ENCODE measurements at places on chromosomes 5 and 9.

DNA sequence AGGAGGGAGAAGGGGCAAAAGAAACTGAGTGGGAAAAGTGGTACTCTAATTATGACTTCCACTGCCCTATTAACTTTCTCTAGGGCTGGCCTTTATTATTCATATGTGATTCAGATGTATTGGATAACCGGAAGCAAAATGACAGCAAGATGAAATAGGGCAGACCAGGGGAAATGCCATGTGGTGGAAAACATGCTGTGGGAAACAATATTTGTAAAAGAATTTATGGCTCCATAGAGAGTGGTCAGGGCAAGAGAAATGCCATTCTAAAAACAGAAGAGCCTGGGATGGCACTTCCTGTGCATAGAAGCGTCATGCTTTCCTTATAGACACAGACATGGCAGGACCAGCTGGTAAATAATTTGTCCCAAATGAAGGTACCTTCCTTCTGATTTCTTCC, 67.7 kb downstream of the MEGF10 start:
- DNase-seq = peak; percentile 70

- peak; percentile 83 for DNase-seq
These were observed 71.8 kb upstream of the MAMDC2 start for GRCh38 chr9:69971643-69972449.

DNA sequence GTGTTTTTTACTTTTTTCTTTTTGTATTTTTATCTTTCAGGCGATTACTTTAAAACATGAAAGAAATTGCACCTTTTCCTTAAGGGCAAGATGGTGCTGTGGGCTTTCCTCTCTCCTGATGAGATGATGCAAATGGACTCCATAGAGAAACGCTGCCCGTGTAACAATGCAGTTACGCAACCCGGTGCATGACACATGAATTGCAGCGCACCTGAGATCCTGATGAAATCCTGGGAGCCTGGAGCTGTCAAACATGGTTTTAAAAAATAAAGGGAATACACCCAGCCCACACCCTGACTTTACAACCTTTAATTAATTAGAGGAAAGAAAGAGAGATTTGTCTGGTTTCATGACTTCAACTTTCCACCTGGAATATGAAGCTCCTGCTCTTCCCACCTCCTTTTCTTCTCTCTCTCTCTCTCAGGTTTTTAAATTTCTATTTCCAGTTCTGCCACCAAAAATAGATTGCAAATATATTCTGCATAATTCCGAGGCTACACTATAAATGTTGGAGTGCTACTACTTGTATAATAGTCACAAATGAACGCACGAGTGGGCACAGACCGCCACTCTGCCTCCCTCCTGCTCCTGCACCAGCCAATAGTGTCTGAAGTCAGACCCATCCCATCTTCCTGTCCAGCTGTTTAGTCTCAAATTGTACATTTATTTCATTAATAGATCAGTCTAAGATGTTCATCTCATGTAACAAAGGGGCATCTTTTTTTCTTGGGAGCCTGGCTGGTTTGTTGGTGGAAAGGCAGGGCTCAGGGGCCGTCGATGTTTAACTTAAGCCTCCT, 179.1 kb downstream of the AUH start:
- DNase-seq = no peak

DNA sequence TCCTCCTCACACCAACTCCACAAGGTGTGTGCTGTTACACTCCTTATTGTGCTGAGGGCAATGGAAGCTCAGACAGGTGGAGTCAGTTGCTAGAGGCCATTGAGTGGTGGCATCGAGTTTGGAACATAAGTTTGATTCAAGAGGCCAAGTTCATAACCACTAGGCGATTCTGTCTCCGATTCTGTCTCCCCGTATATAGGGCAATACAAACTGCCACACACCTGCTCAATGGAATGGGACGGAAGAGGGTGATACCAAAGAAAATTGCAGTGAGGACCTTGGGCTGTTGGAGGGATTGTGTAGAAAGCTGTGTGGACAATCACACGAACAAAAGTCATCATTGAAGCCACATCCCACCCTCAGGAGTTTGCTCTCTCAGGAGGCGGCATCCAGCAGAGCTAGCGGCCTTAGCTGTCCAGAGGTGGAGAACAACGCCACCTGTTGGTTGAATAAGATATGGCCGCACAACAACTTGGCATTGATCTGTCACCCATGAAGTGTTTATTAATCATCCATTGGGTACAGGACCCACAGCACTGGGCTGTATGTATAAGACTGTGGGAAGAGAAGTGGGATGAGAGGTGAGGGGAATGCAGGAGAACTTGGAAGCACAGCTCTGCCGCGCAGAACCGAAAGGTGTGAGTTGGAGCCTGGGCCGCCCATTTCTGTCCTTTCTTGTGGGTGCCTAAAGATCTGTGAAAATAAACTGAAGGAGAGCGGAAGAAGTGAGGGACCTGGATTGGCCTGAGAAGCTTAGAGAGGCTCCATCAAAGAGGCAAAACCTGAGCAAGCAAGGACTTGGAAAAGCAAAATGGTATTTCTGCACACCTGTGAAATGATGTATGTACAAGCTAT, 16.1 kb upstream of the NEUROG1 start:
- DNase-seq = peak; percentile 82

DNA sequence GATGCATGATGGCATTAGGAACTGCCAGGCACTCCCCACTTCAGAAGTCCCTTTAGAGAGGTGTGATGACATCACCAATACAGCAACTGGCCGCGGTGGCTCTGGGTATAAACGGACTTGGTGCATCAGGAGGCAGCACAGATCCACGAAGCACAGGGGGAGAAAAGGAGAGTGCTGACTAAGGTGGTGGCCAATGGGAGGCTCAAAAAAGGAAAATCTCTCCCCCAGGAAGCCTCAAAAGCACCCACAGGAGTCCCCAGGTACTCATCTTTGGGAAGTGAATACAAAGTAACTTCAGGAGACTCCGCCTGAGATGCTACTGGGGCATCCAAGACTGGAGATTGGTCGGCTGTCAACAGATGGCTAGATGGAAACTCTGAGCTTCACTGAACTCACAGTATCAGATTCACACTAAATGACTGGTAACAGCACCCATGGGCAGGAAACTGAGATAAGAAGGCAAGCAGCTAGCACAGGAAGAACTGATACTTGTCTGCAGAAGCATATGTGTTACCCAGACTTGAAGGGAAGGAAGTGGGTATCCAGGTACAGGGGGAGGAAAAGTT, 7.6 kb downstream of the TTC39B start:
- DNase-seq = no peak

DNA sequence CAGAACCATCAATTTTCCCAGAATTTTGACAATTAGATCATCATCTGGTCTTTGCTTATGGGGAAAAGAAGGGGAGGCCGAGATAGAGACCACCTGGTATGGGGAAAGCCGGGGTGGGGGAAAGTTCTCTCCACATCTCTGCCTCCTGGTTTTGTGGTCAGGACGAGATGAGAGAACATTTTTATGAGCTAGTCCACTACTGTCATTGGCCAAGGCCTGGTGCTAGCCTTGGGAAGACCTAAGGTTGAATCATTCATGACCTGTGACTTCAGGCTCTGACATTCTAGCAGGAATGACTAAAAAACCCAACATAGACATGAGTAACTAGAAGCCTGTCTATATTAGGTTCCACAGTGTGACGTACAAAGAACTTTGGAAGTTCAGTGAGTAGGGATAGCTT, 135.2 kb downstream of the PTTG1 start:
- DNase-seq = peak; percentile 65
